Motor neuron (in vitro differentiated cells): ENCODE measurements at places on chromosomes 4 and X. TPM values are rescaled to one million over a fixed set of nuclear protein-coding genes. Genes with fewer than 3 reads are reported as not detected.

The RPGR gene
- total RNA-seq: 5.3 and 8.6 TPM in 2 replicates

The EDA2R gene
- total RNA-seq: 10.3 and 11.0 TPM in 2 replicates

The XK gene
- total RNA-seq: 3.1 and 3.8 TPM in 2 replicates

The NALF2 gene
- 0.22 and 0.25 TPM in 2 replicates for total RNA-seq

DNA sequence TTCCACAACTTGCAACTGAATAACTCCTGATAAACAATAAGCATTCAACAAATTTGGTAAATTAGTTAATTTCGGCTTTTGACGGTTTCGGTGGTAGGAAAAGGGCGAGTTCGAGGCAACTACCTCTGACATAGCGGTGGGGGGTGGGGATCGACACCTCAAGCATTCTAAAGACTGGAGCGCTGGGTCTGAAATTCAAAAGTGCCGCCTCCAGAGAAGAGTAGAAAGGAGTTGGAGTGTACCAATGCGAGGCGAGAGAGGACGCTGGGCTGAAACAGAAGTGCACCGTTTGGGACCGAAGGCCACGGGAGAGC is 725 bp downstream of the SMC1A start:
- no peak for ATAC-seq

- ATAC-seq: peak; percentile 76
These were observed 4.3 kb upstream of the LIMCH1 start for GRCh38 chr4:41533680-41534079.

DNA sequence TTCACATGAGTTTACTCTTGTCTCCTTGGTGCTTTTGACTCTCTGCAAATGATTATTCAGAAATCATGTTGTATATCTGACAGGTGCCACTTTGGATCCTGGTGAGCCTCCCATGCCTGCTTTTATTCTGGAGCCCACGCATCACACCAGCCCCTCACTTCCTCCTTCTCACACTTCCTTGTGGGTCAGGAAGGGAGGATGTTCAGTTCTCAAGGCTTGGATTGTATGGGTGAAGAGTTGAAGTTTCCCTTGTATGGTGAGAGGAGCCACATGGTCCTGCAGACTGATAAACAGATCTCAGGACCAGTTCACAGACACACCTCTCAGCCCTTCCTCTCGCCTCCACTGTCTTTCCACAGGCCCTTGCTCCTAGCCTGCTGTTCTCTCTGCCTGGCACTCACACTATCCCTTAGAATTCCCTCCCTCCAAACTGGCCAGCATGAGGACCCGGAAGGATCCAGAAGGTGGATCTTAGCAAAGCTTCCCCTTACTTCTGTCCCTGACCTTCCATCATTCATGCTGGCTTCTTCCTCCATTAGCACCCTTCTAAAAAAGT is 92.1 kb downstream of the STK32B start:
- no peak for ATAC-seq

DNA sequence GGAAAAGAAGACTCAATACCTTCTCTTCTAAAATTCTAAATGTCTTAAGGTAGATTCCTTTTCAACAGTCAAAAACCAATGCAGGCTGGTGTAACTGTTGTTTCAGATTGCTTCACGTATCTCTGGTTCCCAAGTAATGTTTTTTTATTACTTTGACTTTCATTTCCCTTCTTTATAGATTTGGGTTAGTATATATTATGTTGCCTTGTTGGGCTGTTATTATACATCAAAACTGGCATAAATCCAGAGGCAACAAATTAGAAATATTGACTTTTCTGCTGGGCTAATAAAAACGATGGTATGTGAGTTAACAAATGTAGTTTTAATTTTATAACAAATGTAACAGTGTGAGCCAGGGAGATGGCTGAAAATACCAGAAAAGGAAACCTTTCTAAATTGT is 444.7 kb upstream of the TENM3 start:
- ATAC-seq: no peak

DNA sequence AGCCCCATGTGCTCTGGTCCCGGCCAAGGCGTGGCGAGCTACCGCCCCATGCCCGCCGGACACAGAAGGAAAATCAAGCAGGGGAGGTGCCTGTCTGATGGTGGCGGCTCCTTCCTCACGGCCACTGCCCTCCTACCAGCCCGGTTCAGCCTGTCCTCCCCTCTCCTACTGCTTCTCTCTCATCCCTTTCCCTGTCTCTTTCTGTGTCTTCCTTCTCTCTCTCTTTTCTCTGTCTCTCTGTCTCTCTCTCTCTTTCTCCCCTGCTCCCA is 279.1 kb downstream of the ASMT start:
- no peak for ATAC-seq
